ENCODE measurements at places on chromosomes 5 and 9.

GRCh38 chr5:98791001-98791519, 17.6 kb downstream of the RGMB start:
- DNase-seq, result no peak

- DNase-seq, result no peak
Observed at GRCh38 chr9:1532171-1532570, 482.0 kb downstream of the DMRT2 start.

DNA sequence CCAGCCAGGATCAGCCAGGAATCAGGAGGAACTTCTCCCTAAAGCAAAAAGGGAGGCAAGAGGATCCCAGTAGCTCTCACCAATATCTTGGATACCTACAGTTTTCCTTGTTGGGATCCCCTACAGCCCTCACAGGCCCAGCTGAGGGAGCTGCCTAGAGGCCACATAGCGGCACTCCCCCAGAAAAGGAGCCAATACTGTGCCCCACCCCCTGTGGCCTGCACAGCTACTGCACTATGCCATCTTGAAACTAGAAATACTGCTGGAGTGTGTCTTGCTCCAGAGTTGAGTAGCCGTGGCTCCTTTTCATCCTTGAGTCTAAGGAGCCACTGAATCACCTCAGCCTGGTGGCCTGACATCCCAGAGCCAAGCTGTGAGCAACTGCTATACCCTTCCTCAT, 22.3 kb upstream of the TRPM6 start:
- no peak for DNase-seq

- no peak for DNase-seq
Observed at GRCh38 chr5:160626322-160626721, 204.7 kb downstream of the PTTG1 start.

DNA sequence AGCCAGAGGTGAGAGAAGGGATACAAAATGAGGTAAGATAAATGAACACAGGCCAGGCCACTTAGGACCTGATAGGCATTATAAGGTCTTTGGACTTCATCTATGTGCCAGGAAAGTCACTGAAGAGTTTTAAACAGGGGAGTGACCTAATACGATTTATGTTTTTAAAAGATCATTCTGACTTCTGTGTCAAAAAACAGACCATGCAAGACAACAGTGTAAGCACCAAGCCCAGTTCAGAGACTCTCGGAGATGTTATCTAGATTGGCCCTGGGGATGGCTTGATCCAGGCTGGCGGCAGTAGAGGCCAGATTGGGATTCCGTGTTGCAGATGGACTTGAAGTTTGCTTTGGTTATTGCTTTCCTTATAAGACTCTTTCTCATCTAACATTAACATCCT, 43.0 kb upstream of the DPYSL3 start:
- DNase-seq, result no peak

All from GM18507 (cell line).